ENCODE measurements at places on chromosomes 5 and 9.

GRCh38 chr5:175867587-175868347 lies 3.6 kb upstream of the CPLX2 start:
- no peaks in the 10 kb centered on the region for H3K4me1 ChIP-seq
- no peak overlapping the region for H3K27ac ChIP-seq
- peaks cover 36% of the 10 kb centered on the region for H3K27me3 ChIP-seq
- H3K36me3 ChIP-seq: no peaks in the 10 kb centered on the region
- H3K4me3 ChIP-seq: no peak overlapping the region
- no peak for DNase-seq

- H3K27ac ChIP-seq: no peak overlapping the region
- no peak for DNase-seq
- H3K36me3 ChIP-seq: no peaks in the 10 kb centered on the region
- no peaks in the 10 kb centered on the region for H3K27me3 ChIP-seq
- no peak overlapping the region for H3K4me3 ChIP-seq
Measured at GRCh38 chr5:39730006-39730405, 305.2 kb upstream of the DAB2 start.

GRCh38 chr9:105119156-105119555 lies 125.3 kb upstream of the SLC44A1 start:
- H3K36me3 ChIP-seq: no peaks in the 10 kb centered on the region
- H3K27me3 ChIP-seq: no peaks in the 10 kb centered on the region
- no peak for DNase-seq
- no peak overlapping the region for H3K4me3 ChIP-seq
- no peaks in the 10 kb centered on the region for H3K4me1 ChIP-seq
- H3K27ac ChIP-seq: no peak overlapping the region

- H3K4me3 ChIP-seq: no peak overlapping the region
- H3K4me1 ChIP-seq: peaks cover 27% of the 10 kb centered on the region
- no peak for DNase-seq
Measured at GRCh38 chr5:150023136-150023535, 22.6 kb downstream of the HMGXB3 start.

- H3K4me3 ChIP-seq: no peak overlapping the region
- no peak for DNase-seq
- no peaks in the 10 kb centered on the region for H3K27me3 ChIP-seq
- H3K4me1 ChIP-seq: peaks cover 9% of the 10 kb centered on the region
Measured at GRCh38 chr5:10586555-10586954, 22.7 kb downstream of the ANKRD33B start.

DNA sequence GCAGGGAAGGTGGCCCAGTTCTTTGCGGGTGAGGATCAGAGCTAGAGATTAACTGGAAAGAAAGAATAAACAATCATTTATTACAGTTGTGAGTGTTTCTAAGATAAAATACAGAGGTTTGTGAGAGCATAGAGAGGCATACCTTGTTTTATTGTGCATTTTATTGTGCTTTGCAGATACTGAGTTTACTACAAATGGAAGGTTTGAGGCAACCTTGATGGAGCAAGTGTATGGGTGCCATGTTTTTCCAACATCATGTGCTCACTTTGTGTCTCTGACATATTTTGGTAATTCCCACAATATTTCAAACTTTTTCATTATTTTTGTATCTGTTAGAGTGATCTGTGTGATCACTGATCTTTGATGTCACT lies 715 bp upstream of the C5orf34 start:
- peaks cover 14% of the 10 kb centered on the region for H3K4me1 ChIP-seq
- DNase-seq: no peak
- no peaks in the 10 kb centered on the region for H3K27me3 ChIP-seq
- no peaks in the 10 kb centered on the region for H3K36me3 ChIP-seq

GRCh38 chr5:165859251-165859650 lies 2353.8 kb downstream of the MAT2B start:
- peaks cover 3% of the 10 kb centered on the region for H3K27me3 ChIP-seq
- H3K4me3 ChIP-seq: no peak overlapping the region

GRCh38 chr9:119365291-119366027 lies 3.8 kb downstream of the BRINP1 start:
- no peak for DNase-seq
- no peak overlapping the region for H3K27ac ChIP-seq
- H3K27me3 ChIP-seq: peaks cover 37% of the 10 kb centered on the region
- H3K4me1 ChIP-seq: no peaks in the 10 kb centered on the region

DNA sequence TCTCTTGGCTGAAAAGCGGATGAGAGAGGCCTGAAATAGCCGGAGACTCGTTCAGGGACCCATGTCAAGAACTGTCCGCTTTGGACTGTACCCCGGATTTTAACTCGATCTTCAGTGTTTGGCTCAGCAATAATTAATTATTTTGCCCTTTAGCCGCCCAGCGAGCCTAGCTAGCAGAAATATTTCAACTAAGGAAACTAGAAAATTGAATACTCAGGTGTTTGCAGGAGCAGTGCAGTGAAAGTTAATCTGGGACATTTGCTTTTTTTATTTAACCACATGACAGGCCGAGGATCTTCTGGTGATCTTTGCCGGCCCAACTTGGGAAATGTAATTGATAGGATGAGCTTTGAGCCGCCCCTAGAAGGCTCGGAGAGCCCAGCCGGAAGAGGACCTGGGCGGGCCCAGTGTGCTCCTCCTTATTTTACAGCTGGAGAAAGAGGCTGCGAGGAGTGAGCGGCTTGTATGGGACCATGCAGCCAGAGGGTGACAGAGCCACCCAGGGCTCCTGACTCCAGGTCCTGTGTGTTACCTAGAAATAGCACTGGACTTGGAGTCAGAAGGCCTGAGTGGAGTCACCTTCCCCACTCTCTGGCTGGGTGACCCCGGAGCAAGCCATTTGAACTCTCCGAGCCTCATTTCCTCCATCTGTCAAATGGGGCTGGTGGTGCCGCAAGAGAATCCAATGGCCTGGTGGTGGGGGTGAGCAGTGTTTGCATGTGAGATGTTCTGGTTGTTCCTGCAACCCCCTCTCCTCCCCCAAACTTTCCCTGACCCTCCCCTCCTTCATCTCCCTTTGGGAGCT lies 2.4 kb downstream of the PPARGC1B start:
- peaks cover 12% of the 10 kb centered on the region for H3K4me1 ChIP-seq
- DNase-seq: no peak
- H3K36me3 ChIP-seq: no peaks in the 10 kb centered on the region
- no peak overlapping the region for H3K27ac ChIP-seq
- H3K27me3 ChIP-seq: no peaks in the 10 kb centered on the region
- peak overlapping the region; percentile 58 for H3K4me3 ChIP-seq

- DNase-seq: no peak
- H3K27ac ChIP-seq: no peak overlapping the region
- H3K4me3 ChIP-seq: no peak overlapping the region
- no peaks in the 10 kb centered on the region for H3K27me3 ChIP-seq
Measured at GRCh38 chr9:108468364-108468763, 387.4 kb downstream of the ACTL7B start.

GRCh38 chr5:10578869-10579268 lies 15.0 kb downstream of the ANKRD33B start:
- H3K4me1 ChIP-seq: peaks cover 6% of the 10 kb centered on the region
- H3K36me3 ChIP-seq: no peaks in the 10 kb centered on the region
- no peak for DNase-seq
- H3K4me3 ChIP-seq: no peak overlapping the region

- no peaks in the 10 kb centered on the region for H3K36me3 ChIP-seq
- H3K27ac ChIP-seq: peak overlapping the region; percentile 49
Measured at GRCh38 chr9:92740009-92740408, 24.6 kb downstream of the BICD2 start.

DNA sequence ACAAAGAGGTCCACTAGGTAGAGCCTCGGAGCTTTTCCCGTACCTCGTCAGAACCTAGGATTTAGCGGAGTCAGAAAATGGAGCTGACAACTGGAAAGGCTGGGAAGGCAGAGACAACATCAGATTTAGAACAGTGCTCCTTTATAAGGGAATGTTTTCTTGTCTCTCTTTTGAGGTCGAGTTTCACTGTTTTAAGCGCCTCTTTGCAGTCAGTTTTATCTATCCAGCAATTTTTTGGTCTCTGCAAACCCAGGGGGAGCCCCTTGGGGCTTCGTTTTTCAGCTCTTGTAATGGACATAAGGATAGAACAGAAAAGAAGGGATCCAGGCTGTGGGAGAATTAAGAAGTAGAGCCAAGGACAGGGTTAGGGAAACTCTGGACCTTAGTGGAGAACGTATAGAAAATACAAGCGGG lies 80.5 kb downstream of the FNBP1 start:
- peak overlapping the region; percentile 32 for H3K27ac ChIP-seq
- H3K27me3 ChIP-seq: no peaks in the 10 kb centered on the region
- no peak for DNase-seq
- H3K36me3 ChIP-seq: 0 out of 2 replicates have a peak, but pooled peaks cover 4% of the 10 kb centered on the region
- H3K4me3 ChIP-seq: peak overlapping the region; percentile 35

DNA sequence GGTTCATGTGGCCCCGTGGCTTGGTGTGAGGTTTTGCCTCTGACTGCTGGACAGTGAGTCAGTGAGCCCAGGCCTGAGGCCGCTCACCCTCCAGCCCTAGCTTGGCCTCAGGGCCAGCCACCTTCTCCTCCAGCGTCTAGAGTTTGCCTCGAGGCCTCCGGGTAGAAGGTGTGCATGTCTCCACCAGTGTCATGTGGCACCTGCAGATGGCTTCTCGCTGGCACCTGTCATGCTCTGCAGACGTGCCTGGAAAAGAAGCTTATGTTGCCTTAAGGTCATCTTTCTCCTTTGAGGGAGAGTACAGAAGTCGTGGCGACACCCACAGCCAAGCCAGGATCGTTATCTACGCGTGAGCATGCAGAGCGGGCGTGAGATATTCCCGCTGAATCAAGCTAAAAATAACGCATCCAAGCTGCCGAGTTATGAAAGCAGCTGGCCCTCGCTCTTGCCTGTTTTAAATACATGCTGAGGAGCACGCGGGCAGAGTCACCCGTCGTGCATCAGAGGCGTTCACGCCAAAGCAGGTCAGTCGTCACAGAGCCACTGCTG lies 79.7 kb upstream of the FCN2 start:
- peaks cover 11% of the 10 kb centered on the region for H3K36me3 ChIP-seq
- H3K27me3 ChIP-seq: no peaks in the 10 kb centered on the region
- no peak overlapping the region for H3K4me3 ChIP-seq
- DNase-seq: no peak
- H3K27ac ChIP-seq: no peak overlapping the region

- no peak for DNase-seq
- no peak overlapping the region for H3K4me3 ChIP-seq
Measured at GRCh38 chr5:134250949-134251348, 25.1 kb upstream of the PPP2CA start.

DNA sequence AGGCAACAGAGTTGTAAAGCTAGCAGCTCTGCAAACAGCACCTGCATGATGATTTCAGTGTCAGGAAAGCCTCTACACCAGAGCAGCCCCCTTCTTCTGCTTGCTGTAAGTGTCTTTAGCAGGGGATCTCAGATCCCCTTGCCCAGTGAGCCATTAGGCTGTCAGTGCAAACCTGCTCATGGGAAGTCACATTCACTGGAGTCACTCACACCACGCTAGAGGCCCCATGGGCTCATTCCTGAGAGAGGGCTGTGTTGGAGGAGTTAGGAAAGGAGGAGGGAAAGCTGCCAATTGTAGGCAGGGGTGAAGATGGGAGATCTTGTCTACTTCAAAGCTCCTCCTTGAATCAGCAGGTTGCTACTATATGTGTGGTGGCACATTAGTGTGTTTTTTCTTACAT lies 275.2 kb downstream of the SMARCA2 start:
- H3K4me3 ChIP-seq: no peak overlapping the region
- H3K27ac ChIP-seq: no peak overlapping the region
- H3K27me3 ChIP-seq: no peaks in the 10 kb centered on the region
- no peak for DNase-seq
- no peaks in the 10 kb centered on the region for H3K36me3 ChIP-seq
- no peaks in the 10 kb centered on the region for H3K4me1 ChIP-seq

GRCh38 chr9:116979456-116979855 lies 292.4 kb downstream of the TRIM32 start:
- no peaks in the 10 kb centered on the region for H3K36me3 ChIP-seq
- no peak overlapping the region for H3K4me3 ChIP-seq
- H3K4me1 ChIP-seq: peaks cover 14% of the 10 kb centered on the region
- no peaks in the 10 kb centered on the region for H3K27me3 ChIP-seq
- DNase-seq: no peak
- peak overlapping the region; percentile 39 for H3K27ac ChIP-seq

DNA sequence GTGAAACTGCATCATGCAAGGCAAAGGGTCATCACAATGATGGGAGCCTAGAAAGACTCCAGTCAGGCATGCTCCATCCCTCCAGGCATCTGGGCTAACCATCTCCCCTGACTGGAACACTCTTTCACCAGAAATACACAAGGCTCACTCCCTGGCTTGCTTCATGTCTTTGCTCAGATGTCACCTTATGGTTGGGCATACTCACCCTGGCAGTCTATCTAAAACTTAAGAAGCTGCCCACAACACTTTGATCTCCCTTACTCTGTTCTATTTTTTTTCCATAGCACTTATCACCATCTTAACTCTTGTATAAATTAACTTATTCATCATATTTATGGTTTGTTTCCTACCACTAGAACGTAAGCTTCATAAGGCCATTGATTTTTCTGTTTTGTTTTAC lies 90.0 kb downstream of the SPEF2 start:
- H3K4me1 ChIP-seq: peaks cover 2% of the 10 kb centered on the region
- no peak for DNase-seq
- no peaks in the 10 kb centered on the region for H3K27me3 ChIP-seq
- no peaks in the 10 kb centered on the region for H3K36me3 ChIP-seq

DNA sequence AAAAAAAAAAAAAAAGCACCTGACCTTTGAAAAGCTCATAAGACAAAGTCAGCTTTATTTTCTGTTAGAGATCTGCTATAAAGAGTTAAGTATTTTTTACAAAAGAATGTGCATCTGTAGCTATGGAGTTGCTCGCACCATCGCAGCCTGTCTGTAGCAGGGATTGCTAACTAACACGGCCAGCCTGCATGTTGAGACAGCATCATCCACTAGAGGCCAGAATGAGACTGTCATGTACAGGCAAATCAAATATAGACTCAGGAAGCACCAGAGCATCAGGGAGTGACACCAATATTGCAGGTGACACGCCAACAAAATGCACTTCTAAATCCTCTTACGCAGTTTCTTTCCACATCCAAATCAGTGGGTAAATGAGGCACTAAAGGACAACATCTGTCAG lies 136.3 kb upstream of the RASEF start:
- H3K27ac ChIP-seq: no peak overlapping the region
- no peak for DNase-seq
- peaks cover 14% of the 10 kb centered on the region for H3K27me3 ChIP-seq
- H3K4me3 ChIP-seq: no peak overlapping the region

- no peaks in the 10 kb centered on the region for H3K36me3 ChIP-seq
- H3K4me1 ChIP-seq: peaks cover 23% of the 10 kb centered on the region
- H3K27me3 ChIP-seq: no peaks in the 10 kb centered on the region
- peak; percentile 88 for DNase-seq
Measured at GRCh38 chr5:144187699-144188294, 17.1 kb downstream of the KCTD16 start.

DNA sequence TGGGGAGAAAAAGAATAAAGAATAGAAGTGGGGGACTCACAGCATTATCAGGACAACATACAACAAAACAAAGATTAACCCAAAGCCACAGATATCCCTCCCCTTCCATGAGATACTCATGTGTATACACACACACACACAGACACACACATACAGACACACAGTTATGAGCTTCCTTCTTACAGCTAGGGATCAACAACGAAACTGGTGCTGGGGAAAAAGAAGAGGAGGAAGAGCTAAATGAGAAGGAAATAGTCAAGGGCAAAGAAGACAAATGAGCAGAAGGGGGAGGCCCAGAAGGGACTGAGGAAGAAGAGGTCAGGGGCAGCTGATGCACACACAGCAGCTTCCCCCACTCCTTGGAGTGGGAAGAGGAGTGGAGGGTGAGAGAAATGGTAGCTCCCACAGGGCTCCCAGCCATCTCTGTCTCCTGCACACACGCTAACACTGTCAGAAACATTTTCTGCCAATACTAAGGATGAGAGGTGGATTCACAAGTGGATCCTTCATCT lies 66.2 kb downstream of the SIL1 start:
- no peak for DNase-seq
- no peak overlapping the region for H3K4me3 ChIP-seq
- no peak overlapping the region for H3K27ac ChIP-seq
